ENCODE measurements at places on chromosomes 3 and 15.

GRCh38 chr15:68335251-68335650, 57.7 kb downstream of the FEM1B start:
- no peak for DNase-seq

- DNase-seq: no peak
Observed at GRCh38 chr15:63037976-63038720, 4.4 kb upstream of the TPM1 start.

DNA sequence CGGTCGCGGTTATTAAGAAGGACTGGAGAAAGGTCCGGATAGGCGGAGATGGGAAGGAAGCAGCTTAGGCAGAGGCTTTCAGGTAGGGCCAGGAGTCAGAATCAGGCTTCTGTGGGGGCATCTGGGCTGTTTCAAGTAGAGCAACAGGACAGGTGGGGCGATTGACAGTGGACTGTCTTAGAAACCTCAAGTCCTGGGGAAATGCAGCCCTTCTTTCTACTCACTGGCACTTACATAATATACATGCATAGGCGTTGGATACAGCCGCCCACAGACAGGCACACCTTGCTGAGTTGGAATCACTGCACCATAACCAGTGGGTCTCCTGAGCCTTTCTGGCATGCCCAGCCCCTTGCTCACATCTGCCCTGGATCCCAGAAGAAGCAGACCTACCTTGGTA, 730 bp downstream of the MYD88 start:
- no peak for DNase-seq

- no peak for DNase-seq
Observed at GRCh38 chr3:156983559-156983958, 157.4 kb downstream of the LEKR1 start.

DNA sequence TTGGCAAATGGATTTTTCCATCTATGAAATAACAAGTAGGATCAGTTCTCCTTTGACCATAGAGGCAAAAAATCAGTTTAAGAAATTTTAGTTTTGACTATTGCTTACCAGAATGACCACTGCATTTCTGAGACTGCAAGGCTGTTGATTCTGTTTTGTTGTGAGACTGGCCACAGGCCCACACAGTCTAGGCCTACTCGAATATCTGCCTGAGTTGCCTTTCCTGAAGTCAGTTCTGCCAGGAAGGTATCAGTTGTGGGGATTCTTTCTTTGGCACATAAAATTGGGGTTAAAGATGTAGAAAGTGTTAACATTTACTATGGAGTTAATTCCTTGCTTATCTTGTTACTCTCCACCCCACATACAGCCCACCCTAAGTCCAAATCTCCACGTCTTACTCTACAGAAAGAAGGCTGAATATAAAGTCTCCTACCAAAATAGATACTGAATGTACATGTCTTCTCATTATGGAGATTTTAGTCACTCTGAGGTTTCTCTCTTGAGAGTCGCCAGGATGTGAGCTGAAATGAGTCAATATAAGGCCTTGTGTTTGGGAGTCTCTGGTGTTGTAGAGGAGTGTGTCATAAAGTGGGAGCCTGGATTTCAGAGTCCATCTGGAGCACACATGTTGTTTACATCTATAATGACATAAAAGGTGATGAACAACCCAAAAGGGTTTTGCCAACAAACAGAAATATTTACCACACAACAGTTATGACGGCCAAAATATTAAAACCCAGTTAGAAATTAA, 45.0 kb upstream of the WWTR1 start:
- no peak for DNase-seq

GRCh38 chr15:32834156-32834555, 116.4 kb downstream of the GREM1 start:
- DNase-seq: no peak

- DNase-seq: no peak
Observed at GRCh38 chr3:21909096-21909495, 158.1 kb upstream of the ZNF385D start.

GRCh38 chr3:39203402-39203801, 11.0 kb upstream of the XIRP1 start:
- no peak for DNase-seq

GRCh38 chr3:197775317-197775716, 15.7 kb upstream of the LRCH3 start:
- no peak for DNase-seq

GRCh38 chr15:101090428-101090790, 161.4 kb downstream of the CHSY1 start:
- no peak for DNase-seq

DNA sequence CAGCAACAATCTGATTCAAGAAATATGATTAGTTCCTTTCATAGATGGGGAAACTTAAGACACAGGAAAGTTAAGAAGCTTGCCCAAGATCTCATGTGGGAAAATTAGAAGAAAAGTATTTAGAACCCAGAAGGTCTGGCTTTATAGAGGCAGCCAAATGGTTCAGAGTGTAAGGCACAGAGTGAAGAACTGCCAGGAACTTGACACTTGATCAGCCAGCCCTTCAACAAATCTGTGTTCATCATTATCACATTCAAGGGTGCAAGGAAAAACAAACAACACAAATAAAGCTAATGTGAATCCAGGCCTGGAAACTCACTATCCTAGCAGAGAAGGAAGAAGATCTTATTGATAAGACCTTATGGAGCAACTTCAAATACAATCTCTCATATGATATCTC, 62.4 kb downstream of the SUCLG2 start:
- DNase-seq: no peak

- no peak for DNase-seq
Observed at GRCh38 chr3:141963301-141963700, 86.9 kb downstream of the ATP1B3 start.

DNA sequence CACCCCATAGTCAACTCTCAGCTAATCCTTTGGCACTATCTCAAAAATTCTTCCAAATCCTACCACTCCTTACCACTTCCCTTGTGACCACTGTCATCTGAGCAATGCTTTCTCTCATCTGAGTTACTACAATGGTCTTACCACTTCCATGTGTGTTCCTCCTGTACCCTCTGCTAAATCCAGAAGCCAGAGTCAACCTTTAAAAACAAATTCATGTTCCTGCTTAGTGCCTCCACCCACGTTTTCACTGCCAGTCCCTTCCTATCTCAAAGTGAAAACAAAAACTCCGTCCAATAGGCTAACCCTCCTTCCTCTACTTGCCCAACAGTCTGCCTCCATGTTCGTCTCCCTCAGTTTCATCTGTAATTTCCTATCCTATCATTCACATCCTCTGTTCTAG, 109.0 kb downstream of the ADAMTS9 start:
- DNase-seq: no peak

GRCh38 chr3:119237299-119237698, 3.4 kb downstream of the B4GALT4 start:
- no peak for DNase-seq

DNA sequence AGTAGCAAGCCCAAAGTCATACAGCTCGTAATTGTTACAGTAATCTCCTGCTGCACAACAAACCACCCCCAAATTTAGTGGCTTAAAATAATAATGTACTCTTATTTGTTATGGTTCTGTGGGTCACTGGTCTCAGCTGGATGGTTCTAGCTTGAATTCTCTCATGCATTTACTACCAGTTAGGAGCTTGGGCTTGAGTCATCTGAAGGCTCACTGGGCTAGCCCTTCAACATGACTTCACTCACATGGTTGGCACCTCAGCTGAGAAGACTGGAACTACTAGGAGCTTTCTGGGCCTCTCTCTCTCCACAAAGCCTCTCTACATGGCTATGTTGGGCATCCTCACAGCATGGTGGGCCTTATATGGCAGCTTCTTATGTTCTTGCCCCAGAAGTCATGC, 12.5 kb downstream of the PCOLCE2 start:
- no peak for DNase-seq

GRCh38 chr3:119365418-119365817, 71.2 kb downstream of the ARHGAP31 start:
- no peak for DNase-seq

GRCh38 chr3:141080431-141080830, 29.3 kb downstream of the SPSB4 start:
- DNase-seq: no peak

DNA sequence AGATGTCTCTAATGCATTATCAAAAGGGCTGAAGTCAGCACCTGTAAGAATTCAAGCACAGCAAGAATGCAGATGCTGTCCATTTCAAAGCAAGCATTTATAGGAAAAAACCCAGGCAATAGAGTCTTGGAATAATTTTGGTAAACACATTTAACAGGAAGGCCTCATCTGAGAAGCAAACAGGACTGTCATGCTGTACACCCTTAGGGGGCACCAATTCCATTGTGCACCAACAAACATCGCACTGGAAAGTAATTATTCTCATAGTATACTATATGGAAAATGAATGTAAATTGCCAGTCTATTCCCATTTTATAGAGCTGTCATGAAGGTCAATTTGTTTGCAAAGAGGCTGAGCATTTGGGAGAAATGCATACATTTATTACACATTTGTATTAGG, 247.3 kb upstream of the SUCLG2 start:
- no peak for DNase-seq

GRCh38 chr15:49032601-49033145, 13.6 kb downstream of the SECISBP2L start:
- no peak for DNase-seq

GRCh38 chr3:2921903-2922302, 188.3 kb downstream of the IL5RA start:
- no peak for DNase-seq

- no peak for DNase-seq
Observed at GRCh38 chr15:31235311-31236183, 91.1 kb upstream of the KLF13 start.

DNA sequence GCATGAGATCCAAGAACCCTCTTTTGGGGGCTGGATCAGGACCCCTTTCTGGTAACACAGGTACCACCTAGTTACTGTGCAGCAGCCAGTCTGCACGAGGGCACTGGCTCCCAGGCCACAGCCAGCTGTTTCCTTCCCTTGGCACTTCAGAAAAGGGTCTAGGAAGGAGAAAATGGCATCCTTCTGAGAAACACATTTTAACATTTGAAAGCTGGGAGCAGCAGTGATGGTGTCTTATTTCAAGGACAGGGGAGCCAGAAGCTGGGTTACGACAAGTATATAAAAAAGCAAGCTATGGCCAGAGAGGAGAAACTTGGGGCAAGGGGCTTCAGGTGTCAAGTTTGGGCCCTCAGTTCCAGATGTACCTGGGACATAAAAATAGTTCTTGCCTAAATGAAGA, 282.8 kb downstream of the CTNNB1 start:
- DNase-seq: no peak

GRCh38 chr15:90582553-90582952, 52.8 kb downstream of the CRTC3 start:
- no peak for DNase-seq

- DNase-seq: no peak
Observed at GRCh38 chr3:196287090-196287439, 461 bp downstream of the PCYT1A start.

- no peak for DNase-seq
Observed at GRCh38 chr15:88645171-88646087, 6.6 kb downstream of the ISG20 start.

DNA sequence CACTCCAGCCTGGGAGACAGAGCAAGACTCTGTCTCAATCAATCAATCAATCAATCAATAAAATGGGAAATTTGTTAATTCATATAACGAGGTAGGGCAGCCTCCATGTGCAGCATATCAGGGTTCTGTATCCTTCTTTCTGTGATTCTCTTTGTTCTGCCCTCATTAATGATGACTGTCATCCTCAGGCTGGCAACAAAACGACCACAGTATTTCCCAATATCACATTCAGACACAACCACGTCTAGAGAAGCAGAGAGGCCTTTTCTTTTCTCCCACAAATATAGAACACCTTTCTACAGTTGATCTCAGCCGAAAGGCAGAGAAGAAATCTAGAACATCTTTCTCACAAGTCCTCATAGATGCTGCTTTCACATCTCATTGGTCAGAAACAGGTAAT, 11.2 kb downstream of the CEP19 start:
- DNase-seq: no peak

DNA sequence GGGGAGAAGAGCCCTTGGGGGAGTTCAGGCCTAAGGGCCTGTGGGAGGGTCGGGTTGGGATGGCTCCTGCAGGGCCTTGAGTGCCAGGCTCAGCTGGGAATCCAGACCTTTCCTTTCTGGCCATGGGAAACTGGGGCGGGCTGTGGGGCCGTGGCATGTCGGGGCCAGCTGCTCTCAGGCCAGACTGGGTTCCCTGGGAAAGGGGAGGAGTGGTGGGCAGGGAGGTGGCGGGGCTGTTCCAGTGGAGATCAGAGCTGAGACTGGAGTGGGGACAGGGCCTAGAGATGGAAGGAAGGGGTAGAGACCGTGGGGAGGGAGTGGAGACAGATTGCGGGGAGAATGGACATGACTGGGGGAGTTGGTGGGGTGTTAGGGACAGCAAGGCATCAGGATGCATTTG, 20.3 kb downstream of the FBLN2 start:
- DNase-seq: no peak

DNA sequence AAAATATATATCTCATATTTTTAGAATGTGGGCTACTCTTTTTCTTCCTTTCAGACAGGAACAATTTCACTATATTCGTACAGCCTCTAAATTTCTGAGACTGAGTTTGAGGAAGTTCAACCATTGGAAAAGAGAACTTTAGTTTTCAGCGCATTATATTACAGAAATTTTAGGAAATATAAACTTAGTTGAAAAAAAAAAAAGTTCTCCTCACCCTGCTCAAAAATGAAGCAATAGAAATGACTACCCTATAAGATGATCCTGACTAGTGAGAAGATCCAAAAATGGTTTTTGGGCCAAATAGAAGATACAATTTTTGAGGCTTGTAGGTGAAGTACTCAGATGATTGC, 139.6 kb downstream of the MCTP2 start:
- no peak for DNase-seq

- no peak for DNase-seq
Observed at GRCh38 chr3:139897759-139898158, 37.2 kb upstream of the CLSTN2 start.

DNA sequence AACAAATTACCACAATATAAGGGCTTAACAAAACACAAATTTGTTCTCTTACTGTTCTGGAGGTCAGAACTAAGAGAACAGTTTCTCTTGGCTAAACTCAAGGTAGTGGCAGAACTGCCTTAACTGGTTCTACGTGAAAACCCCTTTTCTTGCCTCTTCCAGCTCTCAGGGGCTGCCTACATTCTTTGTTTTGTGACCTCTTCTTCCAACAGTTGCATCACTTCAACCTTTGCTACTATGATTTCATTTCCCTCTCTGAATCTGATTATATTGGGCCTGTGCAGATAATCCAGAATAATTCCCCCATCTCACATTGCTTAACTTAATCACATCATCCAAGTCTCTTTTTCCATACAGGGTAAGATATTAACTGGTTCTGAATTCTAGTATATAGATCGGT, 624.6 kb downstream of the ZPLD1 start:
- no peak for DNase-seq

DNA sequence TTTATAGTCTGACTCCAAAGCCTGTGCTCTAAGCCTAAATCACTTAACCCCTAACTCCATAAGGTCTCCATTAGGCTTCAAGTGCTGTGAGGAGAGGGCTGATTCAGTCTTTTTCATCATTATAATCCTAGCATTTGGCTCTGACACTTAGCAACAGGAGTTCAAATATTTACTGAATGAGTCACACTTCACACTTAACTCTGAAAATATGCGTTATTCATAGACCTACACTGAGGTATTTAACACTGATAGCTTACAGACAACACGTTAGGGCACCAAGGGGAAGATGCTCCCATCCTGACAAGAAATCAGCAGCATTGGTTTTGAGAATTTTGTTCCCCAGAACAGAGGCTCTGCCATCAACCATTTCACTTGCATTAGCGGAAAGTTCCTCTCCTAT, 53.5 kb downstream of the MSL2 start:
- DNase-seq: no peak
